ACHN (cell line): ENCODE measurements at places on chromosomes 3 and 15.
A peak's percentile ranks its signal among the peaks of the same experiment; 100 is the strongest.

DNA sequence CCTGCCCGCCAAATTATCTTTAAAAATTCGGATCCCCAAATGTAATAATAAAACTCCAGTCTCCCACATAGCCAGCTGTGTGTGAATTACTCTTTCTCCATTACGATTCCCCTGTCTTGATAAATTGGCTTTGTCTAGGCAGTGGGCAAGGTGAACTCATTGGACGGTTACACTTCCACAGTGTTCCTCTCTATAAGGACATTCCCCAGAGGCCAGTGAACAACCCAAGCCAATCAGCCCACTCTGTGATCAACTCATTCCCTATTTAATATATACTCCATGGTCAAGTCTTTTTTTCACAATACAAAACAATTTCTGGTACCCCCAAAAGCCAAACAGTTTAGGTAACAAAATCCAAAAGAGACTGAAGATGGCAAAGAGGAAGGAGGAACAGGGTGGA, 90.5 kb upstream of the DAZL start:
- DNase-seq = no peak

DNA sequence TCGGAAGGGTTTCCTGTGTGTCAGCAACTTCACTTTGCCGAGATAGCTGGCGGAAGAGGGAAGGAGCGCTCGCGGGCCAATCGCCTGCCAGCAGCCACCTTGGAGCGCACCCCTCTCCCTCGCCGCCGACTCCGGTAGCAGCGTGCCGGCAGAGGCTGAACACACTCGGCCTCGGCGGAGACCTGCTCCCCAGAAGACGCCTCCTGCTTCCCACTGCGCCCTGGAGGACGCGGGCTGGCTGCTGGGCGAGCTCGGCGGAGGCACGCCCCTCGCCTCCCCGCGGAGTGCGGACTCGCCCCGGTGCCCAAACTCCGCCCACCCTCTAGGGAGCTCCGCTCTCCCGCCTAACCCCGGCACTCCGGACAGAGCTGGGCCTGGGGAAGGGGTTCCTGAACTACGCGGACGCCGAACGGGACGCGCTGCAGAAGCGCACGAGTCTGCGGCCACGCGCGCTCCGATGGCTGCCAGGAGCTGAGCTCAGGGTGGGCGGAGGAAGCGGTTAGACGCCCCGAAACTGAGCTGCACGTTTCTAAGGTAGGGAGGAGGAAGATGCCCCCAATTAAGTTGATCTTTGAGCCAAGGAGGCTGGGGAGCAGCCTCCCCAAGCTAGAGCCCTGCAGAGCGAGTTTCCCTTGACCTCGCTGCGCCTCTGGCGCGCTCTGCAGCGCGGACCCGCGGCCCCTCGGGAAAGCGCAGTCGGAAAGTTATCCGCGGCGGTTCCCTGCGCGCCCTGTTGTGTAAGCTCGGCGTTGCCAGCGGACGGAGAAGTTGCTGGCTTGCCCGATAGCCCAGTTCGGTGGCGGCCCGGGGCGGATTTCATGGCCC, at the start of gene P2RY1:
Gene P2RY1 (plus strand): TSS at position 356 of the 825 bp plus-strand sequence. CDS start 652 bp downstream, outside the sequence.
- DNase-seq = no peak

DNA sequence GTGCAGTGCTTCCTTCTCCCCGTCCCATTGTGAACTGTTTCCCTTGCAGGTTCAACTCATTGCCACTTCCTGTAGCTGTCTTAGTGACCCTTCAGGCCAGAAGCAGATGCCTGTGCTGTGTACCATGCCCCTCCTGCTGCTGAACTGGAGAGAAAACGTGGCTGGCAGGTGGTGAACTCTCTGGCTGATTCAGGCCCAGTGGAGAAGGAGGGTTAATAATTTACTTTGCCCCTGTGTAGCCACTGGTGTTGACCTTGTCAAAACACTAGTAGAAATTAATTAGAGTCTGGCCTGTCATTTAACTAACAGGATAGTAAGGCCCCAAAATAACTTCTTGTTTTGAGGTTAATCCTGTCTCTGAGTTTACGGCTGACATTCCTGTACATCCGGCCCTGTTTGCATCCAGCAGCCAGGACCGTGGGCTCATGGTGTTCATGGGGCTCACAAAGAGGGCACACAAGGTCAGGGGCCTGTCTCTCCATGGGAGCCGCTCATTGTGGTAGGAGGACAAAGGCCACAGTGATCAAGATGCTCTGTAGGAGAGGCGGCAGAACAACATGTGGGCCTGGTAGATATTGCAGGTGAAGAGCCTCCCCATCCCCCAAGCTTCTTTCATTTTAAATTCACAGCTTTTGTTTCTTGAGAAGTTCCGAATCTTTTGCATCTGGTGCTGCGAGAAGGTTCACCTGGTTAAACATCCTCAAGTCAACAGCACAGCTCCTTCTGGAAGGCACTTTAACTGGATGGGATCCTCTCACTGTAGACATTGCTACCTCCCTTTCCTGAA, 101.6 kb downstream of the CGNL1 start:
- DNase-seq = peak; percentile 84

- no peak for DNase-seq
Measured at GRCh38 chr3:159030138-159030670, 228.3 kb downstream of the MFSD1 start.

- DNase-seq = no peak
Measured at GRCh38 chr3:102887431-102887830, 452.6 kb downstream of the ZPLD1 start.

GRCh38 chr3:129016356-129016719, 15.2 kb downstream of the EFCC1 start:
- no peak for DNase-seq

- no peak for DNase-seq
Measured at GRCh38 chr3:101179637-101180036, 140.7 kb downstream of the IMPG2 start.

DNA sequence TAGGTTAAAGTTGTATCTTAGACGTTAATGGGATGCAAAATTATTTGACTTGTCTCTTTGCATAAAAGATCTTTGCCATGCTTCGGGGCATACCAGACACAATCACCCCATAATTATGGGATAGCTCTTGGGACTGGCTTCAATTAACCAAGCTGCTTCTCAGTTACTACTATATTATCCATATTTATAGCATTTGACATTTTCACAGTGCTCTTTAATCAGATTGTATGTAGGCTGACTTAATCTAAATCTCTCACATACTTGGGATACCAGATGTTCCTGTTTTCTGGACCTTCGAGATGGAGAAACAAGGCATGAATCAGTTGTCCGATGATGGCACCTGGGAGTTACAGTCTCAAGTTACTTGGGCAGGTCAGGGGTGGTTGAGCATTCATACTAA, 27.2 kb upstream of the ABHD17C start:
- no peak for DNase-seq

DNA sequence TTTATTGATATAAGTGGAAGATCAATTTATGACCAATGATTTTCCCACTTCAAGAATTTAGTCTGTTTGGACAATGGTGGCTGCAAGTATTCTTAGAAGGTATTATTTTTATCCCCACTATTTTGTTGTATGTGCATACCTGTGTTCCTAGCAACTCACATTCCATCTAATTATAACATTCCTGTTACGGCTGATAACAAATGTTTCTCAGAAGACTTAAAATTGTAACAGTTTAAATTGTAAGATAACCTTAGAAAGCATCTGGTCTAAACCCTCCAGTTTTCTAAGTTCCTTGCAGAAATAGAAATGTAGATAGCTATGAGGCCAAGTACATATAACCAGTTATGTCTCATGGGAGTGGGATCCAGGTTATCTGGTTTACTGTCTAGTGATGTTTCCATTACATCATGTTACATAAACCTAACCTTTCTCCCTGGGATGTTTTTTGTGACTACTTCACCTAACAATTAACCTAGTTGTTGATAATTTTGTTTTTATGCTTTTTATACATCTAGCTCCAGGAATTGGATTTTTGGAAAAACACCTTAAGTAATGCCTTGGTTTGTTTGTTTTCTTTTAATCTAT, 11.1 kb upstream of the MFN1 start:
- no peak for DNase-seq

GRCh38 chr3:8767667-8768363, 1.6 kb downstream of the OXTR start:
- no peak for DNase-seq

DNA sequence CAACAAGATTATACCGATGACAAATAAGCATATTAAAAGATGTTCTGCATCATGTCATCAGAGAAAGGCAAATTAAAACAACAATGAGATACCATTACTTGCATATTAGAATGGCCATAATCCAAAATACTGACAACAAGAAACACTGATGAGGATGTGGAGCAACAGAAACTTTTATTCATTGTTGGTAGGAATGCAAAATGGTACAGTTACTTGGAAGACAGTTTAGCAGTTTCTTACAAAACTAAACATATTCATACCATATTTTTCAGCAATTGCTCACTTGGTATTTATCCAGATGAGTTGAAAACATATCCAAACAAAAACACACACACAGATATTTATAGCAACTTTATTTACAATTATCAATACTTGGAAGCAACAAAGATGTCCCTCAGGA, 160.9 kb upstream of the MME start:
- DNase-seq = no peak
